ENCODE measurements at places on chromosomes 5 and 9. TPM values are rescaled to one million over a fixed set of nuclear protein-coding genes. Genes with fewer than 3 reads are reported as not detected.

Gene INSL4
- not detected for total RNA-seq

Gene PCSK5
- total RNA-seq, result 0.89 TPM

Gene PCSK1
- not detected for total RNA-seq

Gene COL15A1
- total RNA-seq, result 2.4 TPM

Gene SHISAL2B
- not detected for total RNA-seq

Gene SEPTIN8
- total RNA-seq, result 41.9 TPM

Gene LHX6
- total RNA-seq, result not detected

Gene TEX48
- not detected for total RNA-seq
